ENCODE measurements at places on chromosomes 7 and 10. TPM values are rescaled to one million over a fixed set of nuclear protein-coding genes. Genes with fewer than 3 reads are reported as not detected.

Gene NOS3
- total RNA-seq, result not detected

DNA sequence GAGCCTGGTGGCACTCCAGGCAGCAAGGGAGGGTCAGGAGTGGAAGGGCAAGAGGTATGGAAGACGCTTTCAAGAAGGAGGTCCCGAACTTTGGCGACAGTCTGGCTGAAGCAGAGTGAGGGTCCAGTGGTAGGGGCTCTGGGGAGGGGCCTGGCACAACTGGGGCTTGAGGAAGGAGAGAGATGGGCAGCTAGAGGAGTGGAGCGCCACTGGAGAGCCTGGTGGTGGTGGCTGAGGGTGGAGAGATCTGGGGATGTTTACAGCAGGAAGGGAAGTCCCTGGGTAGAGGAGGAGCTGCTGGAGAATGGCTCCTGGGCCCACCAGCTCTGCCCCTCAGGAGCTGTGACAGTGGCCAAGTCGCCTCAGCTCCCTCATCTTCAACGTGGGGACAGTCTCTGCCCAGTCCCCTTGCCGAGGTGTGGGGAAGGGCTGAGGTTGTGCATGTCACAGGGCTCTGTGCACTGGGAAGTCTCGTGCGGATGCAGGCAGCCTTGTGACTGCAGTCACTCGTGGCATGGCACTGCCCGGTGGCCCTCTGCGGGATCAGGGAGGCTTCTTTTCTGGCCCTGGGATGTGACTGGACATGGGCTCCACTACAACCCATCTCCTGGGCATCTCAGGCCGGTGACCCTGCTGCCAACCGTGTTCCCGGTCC is 18.5 kb downstream of the UBTD1 start:
- DNase-seq, result no peak

Gene NKX1-2
- total RNA-seq, result 4.9 TPM

Gene ING3
- total RNA-seq, result 27.0 TPM

GRCh38 chr7:148701414-148701813 is 2.7 kb downstream of the CUL1 start:
- peak; percentile 63 for DNase-seq

DNA sequence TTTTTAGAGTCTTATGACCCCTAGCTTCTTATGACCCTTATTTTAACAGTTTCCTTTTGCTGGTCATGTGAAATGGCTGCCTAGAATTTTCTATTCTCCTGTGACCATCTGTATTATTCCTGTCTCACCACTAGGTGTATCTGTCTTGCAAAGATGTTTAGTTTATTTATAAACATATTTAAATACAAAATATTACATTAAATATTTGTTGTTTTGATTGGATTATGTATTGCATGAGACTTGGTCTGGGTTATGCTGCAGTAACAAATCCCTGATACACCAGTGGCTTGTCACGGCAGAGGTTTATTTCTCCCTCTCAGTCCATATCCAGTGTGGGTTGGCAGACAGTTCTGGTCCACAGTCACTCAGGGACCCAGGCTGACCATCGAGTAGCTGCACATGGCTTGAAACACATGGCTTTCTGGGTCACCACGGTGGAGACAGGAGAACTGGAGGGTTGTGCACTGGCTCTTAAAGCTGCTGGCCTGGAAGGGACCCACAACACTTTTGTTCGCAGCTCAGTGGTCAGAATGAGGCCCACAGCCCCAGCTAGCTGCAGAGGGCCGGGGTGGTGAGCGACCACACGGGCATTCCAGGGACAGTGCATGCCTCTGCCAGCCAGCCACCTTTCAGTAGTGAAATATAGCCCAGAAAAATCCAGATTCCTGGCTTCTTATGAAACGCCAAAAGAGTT is 7.4 kb downstream of the RASSF4 start:
- DNase-seq, result peak; percentile 9

DNA sequence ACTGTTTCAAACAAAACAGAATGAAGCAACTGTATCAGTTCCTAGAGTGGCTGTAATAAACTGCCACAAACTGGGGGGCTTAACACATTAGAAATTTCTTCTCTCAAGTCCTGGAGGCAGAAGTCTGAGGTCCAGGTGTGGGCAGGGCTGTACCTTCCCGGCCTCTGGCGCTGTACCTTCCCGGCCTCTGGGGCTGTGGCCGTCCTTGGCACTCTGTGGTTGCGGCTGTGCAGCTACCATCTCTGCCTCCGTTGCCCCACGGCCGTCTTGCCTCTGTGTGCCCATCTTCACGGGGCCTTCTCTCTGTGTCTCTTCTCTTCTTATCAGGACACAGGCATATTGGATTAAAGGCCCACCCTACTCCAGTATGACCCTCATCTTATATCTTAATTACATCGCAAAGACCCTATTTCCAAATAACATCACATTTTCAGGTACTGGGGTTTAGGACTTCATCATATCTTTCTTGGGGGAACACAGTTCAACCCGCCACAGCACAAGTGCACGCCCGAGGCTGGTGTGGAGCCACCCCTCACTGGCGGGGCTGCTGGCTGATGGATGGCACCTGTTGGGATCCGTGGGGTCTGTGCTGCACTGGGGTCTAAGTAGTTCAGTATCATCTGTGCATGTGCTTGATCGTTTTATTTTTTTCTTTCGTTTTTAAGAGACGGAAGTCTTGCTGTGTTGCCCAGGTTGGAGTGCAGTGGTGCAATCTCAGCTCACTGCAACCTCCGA is 123.2 kb downstream of the ACTR3B start:
- no peak for DNase-seq

DNA sequence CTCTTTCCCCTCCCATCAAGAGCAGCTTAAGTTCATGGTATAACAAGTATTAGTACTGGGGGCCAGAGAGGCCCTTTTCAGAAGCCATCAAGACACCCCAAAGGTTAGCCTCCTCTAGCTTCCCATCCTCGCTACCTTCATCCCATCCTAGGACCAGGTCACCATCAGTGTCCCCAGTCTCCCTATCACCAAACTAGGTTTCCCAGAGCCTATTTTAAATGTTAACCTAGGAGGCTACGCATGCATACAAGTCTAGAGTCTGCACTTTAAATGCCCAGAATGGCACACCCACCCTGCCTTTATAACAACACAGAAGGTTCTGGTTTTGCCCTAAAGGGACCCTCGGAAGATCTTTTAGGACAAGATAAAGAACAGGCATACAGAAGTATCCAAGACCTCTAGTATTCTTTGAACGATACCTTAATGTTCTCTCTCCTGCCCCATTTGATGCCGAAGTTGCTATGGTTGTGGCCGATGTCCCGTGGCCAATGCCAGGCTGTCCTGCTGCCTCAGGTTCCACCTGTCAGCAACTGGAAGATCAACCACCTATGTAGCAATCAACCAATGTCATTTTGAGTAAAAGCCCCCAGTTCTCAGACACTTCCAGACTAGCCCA is 2.2 kb downstream of the GPRIN2 start:
- DNase-seq, result no peak

DNA sequence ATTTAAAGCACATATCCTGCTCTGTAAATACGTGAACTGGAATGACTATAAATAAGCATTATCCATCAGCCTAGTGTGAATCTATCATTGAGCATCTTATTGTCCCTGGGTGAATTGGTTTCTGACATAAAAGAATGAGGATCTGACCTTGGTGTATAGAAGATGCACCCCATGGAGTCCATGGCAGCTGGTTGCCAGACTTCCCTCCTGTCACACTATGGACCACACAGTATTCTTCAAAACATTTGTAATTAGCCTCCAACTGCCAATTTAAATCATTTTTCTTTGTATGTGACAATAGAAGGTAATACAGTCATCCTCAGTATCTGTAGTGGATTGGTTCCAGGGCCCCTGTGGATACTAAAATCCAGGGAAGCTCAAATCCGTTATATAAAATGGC is 238.1 kb upstream of the ZWINT start:
- DNase-seq, result no peak

Gene EGFR
- 3.2 TPM for total RNA-seq

DNA sequence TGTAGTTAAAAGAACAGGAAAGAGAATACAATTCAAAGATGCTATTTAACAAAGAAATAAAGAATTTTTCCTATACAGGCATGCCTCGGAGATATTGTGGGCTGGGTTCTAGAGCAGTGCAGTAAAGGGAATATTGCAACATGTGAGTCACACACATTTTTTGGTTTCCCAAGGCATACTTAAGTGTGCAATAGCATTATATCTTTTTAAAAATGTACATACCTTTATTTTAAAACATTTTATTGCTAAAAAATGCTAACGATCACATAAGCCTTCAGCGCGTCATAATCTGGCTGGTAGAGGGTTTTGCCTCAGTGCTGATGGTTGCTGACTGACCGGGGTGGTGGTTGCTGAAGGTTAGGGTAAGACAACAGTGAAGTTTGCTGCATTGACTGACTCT is 54.4 kb downstream of the ESYT2 start:
- no peak for DNase-seq

- DNase-seq, result no peak
Observed at GRCh38 chr7:18940593-18941134, 176.8 kb downstream of the TWIST1 start.

DNA sequence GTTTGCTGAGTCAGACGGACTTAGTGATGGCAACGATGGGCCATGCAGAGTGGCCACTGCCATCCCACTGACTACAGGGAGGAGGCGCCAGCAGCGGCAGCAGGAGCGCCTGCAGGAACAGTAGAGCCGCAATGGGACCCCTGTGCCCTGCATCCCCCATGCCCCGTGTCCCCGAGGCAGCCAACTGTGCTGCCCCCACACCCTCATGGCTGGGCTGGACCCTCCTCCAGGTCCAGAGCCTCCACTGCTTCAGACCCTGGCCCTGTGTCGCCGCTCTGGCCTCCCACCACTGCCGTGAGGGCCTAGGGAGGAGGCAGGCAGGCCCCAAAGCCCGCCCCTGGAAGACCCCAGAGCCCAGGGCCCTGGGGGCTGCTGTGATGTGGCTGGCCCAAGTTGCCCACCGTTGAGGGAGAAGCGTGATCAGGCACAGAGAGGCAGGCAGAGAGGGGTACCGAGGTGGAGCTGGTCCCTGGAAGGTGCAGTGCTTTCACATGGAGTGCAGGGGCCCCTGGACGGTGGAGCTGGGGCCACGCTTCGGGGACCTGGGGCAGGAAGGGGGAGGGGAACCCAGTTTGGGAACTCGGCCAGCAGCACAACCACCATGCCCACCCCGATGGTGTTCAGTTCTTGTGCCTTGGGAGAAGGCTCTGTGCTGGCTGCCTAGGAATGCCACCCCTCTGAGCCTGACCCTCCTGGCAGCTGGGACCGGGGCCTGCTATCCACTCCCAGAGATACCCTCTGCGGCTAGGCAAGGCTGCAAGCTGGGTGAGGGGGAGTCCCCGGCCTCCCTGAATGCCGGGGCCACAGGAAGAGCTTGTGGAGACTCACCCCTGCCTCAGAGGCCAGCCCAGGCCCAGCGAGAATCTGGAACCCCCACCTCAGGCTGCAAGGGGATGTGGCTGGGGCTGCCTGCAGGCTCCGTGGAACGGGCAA is 32.6 kb downstream of the DKK1 start:
- no peak for DNase-seq

Gene NPM3
- total RNA-seq, result 78.6 TPM

- DNase-seq, result no peak
Observed at GRCh38 chr7:93935102-93935501, 13.6 kb downstream of the GNG11 start.

DNA sequence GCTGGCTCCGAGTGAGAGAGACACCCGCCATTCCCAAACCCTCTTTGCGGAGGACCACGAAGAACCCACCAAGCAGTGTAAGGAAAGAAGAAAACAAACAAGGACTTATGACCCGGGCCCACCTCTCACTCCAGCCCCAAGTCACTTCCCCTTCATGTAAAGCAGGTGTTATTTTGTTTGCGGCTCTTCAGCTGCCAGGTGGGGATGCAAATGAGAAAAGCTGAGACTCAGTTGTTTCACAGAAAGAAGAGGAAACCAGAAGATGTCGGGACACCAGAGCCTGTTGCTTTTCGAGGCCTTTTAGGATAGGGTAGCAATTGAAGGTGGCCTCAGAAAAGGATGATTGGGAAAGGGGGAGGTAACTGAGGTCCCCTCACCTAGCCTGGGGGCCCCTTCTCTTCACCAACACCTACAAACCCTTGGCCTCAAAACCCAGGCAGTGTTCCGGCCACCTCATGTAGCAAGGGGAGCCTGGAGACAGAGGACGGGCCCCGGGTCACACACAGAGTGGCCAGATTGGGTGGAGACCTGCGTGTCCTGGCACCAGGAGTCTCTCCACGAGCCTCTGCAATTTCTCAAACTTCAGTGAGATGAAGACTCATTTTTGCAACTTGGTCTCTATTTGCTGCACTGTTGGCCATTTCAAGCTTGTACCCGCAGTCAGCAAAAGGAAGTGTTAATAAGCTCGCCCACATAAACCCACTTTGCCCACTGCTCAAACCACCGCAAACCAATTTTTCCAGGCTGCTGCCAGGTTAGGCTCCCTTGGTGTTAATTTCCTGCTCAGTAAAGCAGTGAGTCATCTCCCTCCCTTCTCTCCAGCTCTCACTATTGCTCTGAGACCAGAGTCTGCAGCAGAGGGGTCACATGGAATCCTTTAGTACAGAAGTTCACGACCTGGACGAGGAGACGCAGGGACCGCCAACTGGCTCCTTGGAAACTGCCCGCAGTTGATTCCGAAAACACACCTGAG is 45.5 kb downstream of the AOC1 start:
- no peak for DNase-seq

GRCh38 chr10:22986771-22987542 is 59.1 kb downstream of the ARMC3 start:
- DNase-seq, result peak; percentile 66

Gene CPXM2
- 1.4 TPM for total RNA-seq

DNA sequence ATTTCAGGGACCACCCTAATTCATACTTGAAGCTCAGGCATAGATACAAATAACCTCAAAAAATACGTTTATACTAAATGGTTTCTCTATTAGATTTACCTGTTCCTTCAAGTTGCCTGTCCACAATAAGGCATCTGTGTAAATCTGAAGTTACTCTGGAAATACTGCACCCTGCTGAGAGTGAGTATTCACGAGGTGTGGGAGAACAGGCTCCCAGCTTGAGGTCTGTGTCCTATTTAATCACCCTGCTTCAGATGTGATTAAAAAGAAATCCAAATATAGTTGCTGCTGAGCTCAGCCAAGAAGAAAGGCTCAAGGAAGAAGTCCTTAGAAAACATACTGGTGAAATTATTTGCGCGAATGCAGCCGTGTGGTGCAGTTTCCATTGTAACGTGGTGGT is 136.8 kb downstream of the KLF6 start:
- DNase-seq, result no peak

Gene HIPK2
- 21.2 TPM for total RNA-seq

- DNase-seq, result no peak
Observed at GRCh38 chr10:34730726-34731125, 84.4 kb downstream of the PARD3 start.

GRCh38 chr7:94514140-94514889 is 4.7 kb downstream of the CASD1 start:
- no peak for DNase-seq

DNA sequence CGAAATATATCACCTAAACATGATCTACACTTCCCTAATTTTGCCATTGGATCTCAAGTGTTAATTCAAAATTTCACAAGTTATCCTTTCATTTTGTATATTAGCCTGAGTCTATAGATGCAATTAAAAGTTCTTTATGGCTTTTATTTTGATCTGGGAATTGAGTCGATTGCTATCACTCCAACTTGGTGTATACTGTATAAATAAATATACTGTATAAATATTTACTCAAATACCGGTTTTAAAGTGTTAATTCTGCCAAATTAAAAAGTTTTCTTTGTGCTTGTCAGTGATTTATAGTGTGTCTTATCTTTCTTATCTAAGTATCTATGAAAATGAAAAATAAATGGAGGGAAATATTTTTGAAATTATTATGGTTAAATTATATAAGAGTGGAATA is 683.7 kb upstream of the LRRN3 start:
- DNase-seq, result no peak

Gene TRIM56
- 7.5 TPM for total RNA-seq
